ENCODE measurements at places on chromosomes 16 and 17.

DNA sequence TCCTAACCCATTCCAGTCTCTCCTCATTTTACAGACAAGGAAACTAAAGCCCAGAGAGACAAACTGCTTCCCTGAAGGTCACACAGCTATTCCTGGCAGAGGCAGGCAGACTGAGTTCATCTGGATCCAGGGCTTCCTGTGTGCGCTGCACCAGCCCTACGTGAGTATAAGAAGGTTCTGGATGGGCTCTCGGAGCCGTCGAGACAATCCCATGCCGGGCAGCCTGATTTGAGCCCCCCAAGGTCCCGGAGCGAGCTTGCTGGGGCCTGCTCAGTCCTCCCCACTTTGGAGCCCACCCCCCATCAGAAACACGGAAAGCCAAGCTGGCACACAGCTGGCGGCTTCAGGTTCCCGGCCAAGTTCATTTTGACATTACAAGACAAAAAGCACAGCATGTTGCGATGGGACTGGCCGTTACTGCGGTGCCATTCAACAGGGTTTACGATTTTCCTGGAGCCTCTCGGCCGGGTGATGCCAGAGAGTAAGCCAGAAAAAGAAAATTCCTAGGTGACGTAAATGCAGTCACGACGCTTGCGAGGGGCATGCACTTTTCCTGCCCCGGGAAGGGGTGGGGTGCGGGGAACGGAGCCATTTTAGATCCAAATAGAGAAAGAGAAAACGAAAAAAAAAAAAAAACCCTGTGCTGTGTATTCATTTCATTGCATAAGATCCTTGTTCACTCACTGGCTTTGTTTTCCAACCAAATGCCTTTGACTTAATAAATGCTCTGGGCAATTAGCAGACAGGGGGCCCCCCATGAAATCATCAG lies 167.1 kb upstream of the FOXF1 start:
- DNase-seq, result peak; percentile 76

DNA sequence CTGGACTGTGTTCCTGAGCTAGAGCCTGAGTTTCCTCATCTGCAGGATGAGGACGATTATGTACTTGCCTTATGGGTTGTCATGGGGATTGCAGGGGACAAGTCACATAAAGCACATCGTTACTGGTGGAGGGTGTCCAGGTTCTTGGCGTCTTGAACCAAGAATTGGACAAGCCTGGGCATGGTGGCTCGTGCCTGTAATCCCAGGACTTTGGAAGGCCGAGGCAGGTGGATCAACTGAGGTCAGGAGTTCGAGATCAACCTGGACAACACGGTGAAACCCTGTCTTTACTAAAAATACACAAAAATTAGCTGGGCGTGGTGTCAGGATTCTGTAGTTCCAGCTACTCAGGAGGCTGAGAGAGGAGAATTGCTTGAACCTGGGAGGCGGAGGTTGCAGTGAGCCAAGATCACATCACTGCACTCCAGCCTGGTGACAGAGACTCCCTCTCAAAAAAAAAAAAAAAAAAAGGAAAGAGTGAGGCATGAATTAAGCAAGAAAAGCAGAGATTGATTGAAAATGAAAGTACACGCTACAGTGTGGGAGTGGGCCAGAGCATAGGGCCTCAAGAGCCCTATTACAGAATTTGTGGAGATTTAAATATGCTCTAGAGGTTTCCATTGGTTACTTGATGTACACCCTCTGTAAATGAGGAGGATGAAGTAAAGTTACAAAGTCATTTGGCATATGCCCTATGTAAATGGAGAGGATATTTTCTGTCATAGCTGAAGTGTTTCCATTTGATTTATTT lies 30.7 kb downstream of the ADGRG5 start:
- DNase-seq, result no peak

DNA sequence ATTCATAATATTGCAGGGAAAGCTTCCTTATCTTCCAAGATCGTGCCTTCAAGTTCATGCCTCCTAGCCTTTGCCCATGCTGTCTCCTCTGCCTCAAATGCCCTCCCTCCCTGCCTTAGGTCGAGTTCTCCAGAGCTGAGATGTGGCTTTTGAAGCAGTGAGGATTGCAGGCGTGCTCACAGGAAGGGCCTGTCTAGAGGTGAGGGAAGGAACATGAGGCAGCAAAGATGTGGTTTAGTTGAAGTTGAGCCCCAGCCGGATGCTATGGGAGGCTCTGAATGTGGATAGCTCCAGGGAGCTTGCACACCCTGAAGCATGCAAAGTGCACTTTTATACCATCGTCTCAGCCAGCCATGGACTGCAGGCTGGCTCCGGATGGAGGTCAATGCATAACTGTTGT lies 754.6 kb upstream of the EEF2KMT start:
- DNase-seq, result no peak

DNA sequence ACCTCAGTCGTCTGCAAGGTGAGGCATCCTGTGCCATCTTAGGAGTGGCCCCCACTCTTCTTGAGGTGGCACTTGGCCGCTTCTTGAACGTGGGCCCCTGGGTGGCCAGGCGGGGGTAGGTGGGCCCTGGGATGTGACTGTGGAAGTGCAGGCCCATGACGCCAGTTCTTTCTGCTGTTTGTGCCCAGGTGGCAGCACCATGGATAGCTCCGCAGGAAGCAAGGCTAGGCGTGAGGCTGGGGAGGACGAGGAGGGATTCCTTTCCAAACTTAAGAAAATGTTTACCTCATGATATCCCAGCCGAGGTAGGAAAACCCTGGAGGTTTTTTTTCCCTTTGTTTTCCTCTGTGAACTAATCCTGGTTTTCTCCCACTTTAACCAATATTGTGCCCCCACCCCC lies 19.8 kb downstream of the NMRAL1 start:
- DNase-seq, result no peak

- DNase-seq, result no peak
These were observed 27.9 kb downstream of the SLFN11 start for GRCh38 chr17:35345445-35345925.

DNA sequence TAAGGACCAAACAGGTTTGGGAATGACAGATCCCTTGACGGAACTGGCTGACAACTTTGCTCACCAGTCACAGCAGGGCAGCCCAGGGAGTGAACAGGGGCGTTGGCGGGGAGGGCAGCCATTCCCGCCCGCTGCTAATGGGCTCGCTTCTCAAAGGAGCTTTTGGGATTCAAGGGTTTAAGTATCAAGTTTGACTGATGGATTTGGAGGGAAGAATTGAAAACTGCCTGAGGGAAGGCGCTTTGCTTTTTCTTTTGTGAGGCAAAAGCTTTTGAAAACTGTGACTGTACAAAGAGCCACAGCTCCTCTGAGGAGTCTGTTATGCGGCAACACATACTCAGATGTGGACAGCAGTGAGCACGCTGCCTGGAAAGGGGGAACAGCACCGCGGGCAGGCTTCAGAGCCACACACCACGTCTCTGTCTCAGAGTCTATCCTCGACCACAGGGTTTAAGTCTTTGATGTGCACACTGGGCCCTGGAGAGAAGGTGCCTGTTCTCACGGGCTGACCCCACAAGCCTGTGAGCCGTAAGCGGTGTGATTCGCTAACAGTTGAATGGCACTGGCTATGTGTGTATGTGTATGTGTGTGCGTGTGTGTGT lies 79.9 kb upstream of the HSBP1 start:
- DNase-seq, result no peak

DNA sequence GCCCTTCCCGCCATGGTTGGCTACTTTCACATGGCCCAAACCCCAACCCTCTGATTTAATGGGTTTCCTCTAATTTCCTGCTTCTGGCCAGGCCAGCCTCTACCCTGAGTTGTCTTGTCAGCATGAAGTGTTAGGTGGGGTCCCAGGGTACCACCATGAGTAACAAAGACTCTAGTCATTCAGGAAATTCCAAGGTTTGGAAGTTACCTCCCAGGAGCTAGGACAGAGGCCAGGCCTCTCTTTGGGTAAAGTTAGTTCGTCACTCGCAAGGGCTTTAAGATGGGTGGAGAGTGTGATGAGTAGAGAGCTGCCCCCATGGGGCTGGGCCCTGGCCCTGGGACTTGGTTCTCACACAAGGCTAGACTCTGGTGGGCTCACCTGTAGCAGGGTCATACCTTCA lies 54.6 kb downstream of the PLD6 start:
- DNase-seq, result peak; percentile 18

- no peak for DNase-seq
These were observed 68.8 kb downstream of the ZNF18 start for GRCh38 chr17:11928436-11928835.

DNA sequence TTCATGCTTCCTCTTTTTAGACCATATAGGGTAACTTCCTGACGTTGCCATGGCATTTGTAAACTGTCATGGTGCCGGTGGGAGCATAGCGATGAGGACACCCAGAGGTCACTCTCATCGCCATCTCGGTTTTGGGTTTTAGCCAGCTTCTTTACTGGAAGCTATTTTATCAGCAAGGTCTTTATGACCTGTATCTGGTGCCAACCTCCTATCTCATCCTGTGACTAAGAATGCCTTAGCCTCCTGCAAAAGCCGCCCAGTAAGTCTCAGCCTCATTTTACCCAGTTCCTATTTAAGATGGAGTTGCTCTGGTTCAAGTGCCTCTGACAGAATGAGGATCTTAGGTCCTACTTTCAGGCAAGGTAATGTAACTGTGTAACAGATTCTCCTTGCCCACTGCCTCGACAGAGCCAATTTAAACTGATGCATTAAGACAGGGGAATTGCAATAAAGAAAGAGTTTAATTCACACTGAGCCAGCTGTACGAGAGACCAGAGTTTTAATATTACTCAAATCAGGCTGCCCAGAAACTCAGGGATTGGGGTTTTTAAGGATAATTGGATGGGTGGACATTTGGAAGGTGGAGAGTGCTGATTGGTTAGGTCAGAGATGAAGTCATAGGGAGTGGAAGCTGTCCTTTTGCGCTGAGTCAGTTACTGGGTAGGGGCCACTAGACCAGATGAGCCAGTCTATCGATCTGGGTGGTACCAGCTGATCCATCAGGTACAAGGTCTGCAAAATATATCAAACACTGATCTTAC lies 59.9 kb upstream of the ATF7IP2 start:
- DNase-seq, result no peak

DNA sequence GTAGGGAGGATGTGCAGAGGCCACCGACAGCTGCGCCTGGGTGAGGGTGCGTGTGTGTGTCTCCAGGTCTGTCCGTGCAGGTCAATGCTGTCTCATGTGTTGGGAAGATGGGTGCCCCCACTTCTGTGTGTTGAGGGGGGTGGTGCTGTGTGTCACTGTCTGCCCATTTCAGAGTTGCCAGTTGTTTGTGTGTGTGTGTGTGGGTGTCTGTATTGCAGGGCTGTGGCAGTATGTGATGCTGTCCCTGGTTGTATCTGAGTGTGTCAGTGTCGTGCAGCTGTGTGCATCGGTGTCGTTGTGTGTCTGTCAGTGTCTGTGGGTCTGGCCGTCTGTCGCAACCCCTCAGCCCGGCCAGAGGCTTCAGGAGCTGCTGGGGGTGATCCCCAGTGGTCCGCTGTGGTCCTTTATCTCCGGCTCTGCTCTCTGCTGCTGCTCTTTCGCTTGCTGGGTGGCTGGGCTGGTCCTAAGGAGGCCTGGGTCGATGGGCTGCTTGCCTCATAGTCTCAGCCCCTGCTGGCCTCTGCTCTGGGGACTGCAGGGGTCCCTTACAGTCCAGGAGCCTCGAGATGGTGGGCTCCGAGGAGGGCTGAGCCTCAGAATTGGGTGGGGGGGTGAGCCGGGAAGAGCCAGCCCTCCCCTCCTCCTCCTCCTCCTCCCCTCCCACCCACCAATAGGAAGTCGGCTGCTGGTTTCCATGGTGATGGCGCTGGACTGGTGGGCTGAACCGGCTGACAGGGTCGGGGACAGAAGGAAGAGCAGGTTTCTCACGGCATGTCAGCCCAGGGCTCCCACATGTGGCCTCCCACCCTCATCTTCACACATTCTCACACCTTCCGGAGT lies at the start of gene TSPOAP1:
TSPOAP1 (minus strand) TSS at position 601 of the 840 bp plus-strand sequence. CDS start 875 bp downstream, outside the sequence.
- DNase-seq, result no peak

- DNase-seq, result no peak
These were observed 71.8 kb downstream of the PRKCA start for GRCh38 chr17:66373944-66374817.

DNA sequence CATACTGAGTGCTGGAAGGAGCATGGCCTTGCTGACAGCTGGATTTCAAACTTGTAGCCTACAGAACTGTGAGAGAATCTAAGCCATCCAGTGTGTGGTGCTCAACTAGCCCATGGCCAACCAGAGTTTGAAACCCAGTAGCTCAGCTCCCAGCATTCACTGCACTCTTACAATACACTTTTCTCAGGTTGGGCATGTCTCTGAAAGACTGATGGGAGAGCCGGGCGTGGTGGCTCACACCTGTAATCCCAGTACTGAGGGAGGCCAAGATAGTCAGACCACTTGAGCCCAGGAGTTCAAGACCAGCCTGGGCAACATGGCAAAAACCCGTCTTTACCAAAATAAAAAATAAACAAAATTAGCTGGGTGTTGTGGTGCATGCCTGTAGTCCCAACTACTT lies 3.8 kb downstream of the CPNE2 start:
- DNase-seq, result no peak

GRCh38 chr16:6864671-6865070 lies 468.0 kb upstream of the RBFOX1 start:
- DNase-seq, result no peak

DNA sequence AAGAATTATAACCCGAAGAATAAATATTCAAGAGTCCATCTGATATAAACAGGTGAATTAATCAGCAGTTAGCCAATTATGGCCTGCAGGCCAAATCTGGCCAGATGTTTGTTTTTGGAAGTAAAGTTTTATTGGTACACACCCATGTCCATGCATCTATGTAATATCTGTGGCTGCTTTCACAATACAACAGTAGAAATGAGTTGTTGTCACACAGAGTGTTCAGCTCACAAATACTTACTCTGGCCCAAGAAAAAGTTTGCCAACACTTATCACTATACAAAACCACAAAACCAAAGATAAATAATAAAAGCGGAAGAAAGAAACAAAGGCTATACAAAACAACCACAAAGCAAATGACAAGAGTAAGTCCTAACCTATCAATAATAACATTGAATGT lies 109.4 kb downstream of the CDYL2 start:
- DNase-seq, result no peak

DNA sequence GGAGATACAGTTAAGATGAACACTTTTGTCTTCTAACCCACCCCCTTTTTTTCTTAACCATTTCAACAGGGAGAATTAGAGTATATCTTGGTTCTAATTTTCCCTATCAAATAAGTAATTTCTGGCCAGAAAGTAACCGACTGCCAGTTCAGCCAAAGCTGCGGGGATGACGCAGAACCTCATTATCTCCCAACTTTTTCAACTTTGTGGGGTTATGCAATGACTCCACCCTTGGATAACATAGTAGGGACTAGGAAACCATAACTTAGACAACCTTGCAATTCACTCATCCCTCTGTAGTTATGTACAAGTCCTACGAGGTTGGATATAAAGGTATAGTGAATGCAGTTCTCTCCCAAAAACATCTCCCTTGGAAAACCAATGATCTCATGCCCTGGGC lies 184.0 kb downstream of the ZNF18 start:
- DNase-seq, result no peak

DNA sequence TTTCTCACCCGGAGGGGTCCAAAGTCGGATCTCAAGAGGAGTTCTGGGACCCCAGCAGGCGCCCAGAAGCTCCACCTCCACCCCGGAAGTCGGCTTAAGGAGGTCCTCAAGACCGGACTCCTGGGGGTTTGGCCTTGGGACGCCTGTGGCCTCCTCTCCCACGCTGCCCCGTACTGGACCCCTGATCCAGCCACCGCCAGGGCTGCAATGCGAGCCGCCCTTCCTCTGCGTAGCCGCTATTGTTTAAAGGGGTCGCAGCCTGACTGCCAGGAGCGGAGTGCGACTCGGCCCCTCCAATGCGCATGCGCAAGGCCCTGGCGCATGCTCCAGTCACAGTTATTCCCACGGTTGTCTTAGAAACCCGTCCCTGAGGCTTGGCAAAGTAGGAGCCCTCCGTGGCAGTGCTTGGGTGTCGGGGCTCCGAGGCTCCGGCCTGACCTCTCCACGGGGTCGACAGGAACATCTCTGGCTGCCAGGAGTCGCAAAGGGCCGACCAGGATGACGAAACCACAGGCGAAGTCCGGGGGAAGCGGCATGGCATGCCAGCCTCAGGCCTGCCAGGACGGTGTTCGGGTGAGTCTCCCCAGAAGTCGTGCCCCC lies 719.0 kb downstream of the KCNJ18 start:
- no peak for DNase-seq
